Activated CD4-positive, CD25-positive, alpha-beta regulatory T cell treated with anti-CD3 and anti-CD28 coated beads, Interleukin-2, amount 50 U/mL, for 72 hours (primary cell): ENCODE measurements at places on chromosomes 16 and 17.

GRCh38 chr16:643050-643368, 1.4 kb downstream of the MCRIP2 start:
- no peak for DNase-seq

DNA sequence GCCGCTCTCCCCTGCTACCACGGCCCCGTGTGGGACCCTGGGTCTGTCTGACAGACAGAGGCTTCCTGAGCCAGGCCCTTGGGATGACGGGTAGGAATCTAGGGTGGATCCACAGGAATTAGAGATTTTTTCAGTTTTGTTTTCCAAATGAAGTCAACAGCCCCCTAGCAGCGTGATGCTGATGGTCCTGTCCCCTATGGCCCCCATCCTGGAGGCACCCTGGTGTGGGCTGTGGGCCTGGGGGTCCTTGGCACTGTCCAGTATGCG, 15.5 kb downstream of the CENPX start:
- no peak for DNase-seq

DNA sequence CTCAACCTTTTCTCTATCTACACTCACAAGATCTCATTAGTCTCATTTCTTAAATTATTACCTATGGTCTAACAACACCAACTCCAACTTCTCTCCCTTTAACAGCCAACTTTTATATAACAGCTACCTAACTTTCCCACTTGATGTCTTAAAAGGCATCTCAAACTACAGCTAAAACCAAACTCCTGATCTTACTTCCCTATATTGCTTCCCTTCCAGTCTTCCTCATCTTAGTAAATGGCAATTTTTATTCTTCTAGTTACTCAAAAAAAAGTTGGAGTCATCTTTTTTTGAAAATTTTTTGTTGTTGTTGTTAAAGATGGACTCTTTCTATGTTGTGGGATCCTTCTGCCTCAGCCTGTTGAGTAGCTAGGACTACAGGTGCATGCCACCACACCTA, 15.3 kb downstream of the SRR start:
- DNase-seq: no peak

DNA sequence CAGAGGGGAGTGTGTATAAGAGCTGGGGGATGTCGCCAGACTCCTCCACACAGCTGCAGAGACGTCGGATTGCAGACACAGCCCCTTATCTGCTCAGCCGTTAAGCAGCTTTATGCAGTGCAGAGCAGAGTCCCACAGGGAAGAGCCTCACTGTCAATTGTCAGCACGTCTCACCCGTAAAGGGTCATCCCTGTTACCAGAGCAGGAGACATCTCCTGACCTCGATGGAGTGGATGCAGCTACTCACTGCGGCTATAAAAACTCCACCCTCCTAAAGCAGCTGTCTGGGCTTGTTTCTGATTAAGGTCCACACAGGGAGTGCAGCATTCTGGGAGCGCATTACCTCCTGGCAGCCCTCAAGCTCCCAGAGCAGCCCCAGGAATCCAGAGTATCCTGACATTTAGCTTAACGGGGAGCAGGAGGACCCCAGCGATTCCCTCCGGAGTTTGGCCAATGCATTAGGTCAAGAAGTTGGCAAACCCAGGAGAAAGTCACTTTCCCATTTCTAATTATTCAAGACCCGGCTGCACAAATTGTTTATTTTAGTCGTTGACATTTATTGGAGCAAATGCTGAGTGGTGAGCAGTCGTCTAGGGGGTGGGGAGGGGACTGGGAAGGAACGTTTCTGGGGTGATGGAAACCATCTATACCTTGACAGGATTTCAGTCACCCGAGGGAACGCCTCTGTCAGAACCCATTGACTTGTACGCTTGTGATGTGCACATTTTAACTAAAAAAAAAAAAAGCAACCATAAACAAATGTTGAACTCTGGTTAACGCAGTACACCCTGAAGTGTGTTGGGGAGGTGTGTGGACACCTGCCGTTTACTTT, 100.0 kb upstream of the ZNF469 start:
- no peak for DNase-seq

DNA sequence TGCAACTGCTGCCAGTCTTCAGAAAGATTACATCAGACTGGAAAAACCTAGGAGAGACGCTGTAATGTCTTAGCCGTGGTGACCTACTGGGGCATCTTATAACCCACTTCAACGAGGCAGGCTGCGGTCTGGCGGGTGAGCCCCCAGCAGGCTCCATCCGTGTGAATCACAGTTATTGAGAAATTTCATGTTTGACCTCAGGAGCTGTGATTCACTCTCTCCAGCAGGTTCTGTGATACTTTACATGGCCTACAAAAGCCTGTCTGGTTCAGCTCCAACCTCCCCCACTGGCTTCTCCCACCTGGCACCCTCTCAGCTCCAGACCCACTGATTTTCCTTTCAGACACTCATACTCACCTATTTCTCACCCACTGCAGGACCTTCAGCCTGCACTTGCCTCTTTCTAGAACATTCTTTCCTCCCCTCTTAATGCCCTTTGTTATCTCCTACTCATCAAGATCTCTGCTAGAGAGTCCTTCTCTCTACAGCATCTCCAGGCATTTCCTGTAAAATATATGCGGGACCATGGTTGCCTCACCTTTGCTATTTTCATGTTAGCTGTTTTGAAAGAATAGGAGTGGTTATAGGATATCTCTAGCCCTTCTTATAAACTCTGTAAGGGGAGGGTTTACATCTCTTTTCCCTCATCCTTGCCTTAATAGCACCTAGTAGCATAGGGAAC, 227.9 kb downstream of the MAF start:
- no peak for DNase-seq

DNA sequence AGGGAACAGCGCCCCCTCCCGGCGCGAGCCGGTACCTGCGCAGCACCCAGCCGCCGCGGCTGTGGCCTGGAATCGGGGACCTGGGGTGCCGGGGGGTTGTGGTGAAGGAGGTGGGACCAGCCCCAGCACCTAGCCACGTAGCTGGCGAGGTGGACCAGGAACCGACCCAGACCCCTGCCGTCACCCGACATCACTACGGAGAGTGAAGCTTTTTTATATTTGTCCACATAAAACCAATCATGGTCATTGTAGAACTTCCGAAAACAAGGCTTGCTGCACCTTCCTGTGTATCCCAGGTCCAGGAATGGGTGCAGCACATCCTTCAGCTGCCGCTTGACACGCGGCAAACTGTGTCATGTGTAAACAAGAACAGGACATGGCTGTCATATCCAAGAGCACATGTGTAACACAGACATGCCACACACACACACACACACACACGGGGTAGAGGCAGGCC, 1.3 kb downstream of the HBQ1 start:
- no peak for DNase-seq

DNA sequence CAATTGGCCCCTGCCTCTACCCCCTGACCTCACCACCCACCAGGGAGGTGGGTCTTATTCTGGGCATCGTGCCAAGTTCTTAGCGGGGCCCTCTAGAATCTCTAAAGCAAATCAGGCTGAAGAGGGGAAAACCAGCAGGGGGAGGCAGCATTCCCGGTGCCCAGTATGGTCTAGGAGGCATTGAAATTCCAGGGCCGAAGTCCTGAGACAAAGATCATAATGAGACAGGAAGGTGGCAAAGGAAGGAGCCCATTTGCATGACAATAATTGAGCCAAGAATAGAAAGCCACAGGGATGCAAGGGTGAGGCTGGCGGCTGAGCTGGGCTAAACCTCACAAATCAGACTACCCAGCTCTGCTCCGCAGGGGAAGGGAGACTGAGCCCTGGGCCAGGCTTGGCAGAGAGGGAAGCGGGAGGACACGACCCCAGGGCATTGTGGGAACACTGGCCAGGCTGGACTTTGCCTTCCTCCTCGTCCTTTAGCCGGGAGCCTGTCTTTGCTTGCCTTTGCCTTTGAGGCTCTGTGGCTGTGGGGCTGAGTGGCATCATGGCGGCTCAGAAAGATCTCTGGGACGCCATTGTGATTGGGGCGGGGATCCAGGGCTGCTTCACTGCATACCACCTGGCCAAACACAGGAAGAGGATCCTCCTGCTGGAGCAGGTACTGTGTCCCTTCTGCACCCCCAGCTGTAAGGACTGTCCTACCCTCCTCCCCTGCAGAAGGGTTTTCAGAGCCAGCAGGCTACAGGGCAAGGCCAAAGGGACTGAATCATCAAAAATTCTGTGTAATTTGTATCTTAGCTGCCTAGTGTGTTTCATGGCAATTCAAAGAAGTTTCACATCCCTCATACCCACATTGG, at the start of gene PIPOX:
Gene PIPOX (plus strand): TSS at position 463 of the 860 bp plus-strand sequence. CDS start 85 bp downstream, at position 548.
- no peak for DNase-seq

DNA sequence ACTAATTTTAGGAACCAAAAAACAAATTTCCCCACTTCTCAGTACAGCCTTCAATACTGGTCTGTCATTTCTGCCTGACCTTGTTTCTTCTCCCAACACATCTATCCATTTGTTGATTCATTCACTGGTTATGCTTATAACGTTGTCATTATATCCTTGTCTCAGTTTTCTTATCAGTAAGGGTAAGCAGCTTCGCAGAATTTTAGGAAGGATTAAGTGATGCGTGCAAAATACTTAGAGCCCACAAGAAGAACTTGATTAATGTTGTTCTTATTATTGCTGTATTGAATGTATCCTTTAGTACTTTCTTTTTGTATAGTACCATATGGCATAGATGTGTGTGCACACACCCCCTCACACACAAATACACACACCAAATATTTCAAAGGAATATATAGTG, 403.5 kb upstream of the HSBP1 start:
- no peak for DNase-seq

- no peak for DNase-seq
These were observed 15.2 kb downstream of the RABEP1 start for GRCh38 chr17:5297245-5297644.

- no peak for DNase-seq
These were observed 5.0 kb downstream of the ARHGEF15 start for GRCh38 chr17:8314797-8315763.

- DNase-seq: no peak
These were observed 242.1 kb upstream of the DYNLRB2 start for GRCh38 chr16:80298676-80299075.

DNA sequence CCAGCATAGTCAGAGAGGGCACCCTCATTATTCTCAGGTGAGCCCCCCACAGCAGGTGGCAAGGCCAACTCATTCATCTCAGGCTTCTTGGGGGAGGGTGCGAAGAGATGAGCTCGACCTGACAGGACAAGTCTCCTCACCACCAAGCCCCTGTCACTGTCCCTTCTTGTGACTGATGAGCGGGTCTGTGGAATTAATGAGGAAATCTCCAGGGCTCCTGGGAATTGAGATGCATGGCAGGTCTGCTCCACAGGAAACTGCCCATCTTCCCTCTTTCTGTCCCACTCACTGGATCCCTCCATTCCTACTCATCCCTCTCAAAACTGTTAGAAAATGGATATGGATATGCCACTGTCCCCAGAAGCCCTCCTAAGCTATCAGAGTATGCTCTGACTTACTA, 32.5 kb upstream of the CES5A start:
- no peak for DNase-seq

GRCh38 chr17:61209525-61209924, 190.1 kb upstream of the TBX2 start:
- no peak for DNase-seq

DNA sequence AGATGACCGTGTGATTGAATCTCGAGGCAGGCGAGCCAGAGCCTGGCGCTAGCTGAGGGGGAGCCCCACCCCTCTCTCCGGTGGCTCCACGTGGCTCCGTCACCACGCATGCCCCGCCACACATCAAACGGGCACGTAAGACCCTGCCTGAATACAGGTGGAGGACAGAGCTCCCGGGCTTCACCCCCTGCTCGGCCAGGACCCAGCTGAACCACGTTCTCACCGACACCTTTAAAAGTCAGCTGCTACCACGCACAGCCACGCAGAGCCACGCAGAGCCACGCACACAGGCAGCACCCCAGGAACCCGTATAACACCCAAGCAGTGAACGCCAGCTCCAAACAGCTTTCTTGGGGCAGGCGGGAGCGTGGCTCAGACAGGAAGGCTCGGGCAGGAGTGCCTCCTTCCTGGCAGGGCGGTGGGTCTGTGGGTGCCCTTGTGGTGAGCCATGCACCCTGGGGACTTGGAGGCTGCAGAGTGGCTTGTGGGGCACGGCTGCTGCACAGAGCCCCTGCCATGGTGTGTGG, 4.4 kb downstream of the TMEM204 start:
- DNase-seq: no peak

DNA sequence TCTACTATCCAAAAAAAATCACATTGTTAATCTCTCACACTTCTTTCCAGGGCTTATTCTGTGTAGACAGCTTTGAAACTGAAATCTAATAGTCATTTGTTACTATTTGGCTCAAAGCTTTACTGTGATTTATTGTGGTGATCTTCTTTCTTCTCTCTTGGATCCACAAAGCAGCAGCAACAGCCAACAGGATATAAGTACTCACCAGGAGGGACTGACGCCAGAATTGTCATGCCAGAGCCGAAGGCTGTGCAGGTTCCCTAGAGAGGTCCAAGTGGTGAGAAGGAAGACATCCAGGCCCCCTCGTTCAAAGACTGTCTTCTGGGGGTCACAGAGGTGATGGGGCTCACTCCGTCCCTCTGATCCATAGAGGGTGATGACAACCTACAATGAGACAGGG, 33.3 kb downstream of the PKD1L3 start:
- DNase-seq: no peak
